ENCODE measurements at places on chromosomes 7 and 10. TPM values are rescaled to one million over a fixed set of nuclear protein-coding genes. Genes with fewer than 3 reads are reported as not detected.

Gene PDE1C
- total RNA-seq, result 47.8 TPM

Gene RET
- total RNA-seq, result 1.0 TPM

Gene HDAC9
- 145 TPM for total RNA-seq

Gene HOXA5
- total RNA-seq, result 17.6 TPM

Gene PCBD1
- total RNA-seq, result 48.7 TPM

Gene TMEM139
- 0.29 TPM for total RNA-seq

Gene ANKRD2
- total RNA-seq, result 0.67 TPM

Gene PRKAR2B
- 4.7 TPM for total RNA-seq

Gene CPA2
- total RNA-seq, result 0.67 TPM
